ENCODE measurements at places on chromosomes 2 and 18.
A peak's percentile ranks its signal among the peaks of the same experiment; 100 is the strongest.

DNA sequence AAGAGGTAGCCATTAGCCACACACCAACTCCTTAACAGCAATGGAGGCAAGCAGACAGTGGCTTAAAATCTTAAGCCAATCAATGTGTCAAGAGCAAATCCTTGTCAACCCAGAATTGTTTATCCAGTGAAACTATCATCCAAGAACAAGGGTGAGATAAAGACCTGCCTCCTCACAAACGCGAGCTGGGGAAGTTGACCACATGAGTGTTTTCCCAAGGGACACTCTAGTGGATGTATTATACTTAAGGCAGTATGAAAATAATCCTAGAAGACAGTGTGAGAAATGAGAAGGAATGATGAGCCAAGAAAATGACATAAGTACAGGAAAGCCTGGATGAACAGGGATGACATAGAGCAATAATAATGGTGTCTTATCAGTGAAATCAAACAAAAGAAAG lies 209.6 kb downstream of the TWIST2 start:
- no peak for DNase-seq

GRCh38 chr2:33267756-33268155 lies 208.7 kb upstream of the RASGRP3 start:
- DNase-seq: no peak

DNA sequence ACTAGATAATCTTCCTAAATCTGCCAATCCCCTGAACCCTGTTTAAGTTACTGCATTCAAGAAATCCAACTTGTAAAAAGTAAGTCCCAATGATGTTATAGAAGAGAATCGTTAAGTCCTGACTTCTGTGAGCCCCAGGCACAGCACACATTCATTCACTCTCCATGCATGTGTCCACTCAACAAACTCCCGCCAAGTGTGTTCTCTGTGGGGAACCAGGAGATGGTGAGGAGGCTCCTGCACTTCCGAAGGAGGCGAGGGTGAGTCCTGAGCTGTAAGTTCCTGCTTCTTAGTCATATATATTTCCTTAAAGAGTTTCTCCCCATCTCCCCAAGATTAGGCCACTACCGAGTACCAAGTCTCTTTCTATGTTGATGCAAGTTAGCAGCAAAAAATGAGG lies 635.0 kb upstream of the ID2 start:
- no peak for DNase-seq

GRCh38 chr2:99779276-99779675 lies 289.5 kb upstream of the REV1 start:
- no peak for DNase-seq

DNA sequence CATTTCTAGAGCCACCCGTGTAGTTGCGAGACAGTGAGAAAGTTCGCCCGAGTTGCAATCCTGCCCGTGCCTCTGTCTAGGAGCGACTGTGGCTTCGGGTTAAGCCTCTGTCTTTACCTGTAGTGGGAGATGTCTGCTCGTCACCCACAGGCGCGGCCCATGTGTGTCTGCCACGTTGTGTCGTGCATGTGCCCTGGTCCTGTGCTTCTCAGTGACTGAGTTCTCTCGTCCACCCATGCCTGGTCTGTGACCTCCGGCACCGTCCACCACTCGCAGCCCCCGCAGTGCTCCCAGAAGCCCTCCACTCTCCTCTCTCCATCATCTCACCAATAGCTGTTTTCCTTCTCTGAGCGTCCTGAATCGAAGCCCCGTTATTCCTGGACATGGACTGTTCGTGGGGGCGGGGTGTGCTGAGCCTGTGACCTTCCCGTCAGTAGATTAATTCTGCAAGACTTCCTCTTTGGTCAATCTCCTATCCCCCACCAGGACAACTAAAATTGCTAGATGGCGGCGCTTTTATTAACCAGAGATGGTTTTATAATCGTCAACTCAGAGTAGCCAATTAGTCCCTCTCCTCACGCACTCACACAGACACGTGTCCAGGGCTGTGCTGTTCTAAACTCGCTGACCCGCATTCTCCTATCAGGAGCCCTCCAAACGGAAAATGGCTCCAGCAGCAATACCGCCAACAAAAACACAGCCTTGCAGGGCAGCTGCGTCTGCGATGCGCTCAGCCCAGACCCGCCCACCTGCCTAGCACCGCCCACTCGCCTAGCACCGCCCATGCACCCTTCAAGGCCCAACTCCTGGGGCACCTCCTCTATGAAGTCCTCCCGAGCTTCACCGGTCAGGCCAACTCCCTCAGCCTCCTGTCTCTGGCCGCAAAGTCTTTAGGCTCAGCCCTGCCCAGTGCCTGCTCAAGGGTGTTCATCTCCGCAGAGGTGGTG lies 119.4 kb downstream of the TWIST2 start:
- no peak for DNase-seq

DNA sequence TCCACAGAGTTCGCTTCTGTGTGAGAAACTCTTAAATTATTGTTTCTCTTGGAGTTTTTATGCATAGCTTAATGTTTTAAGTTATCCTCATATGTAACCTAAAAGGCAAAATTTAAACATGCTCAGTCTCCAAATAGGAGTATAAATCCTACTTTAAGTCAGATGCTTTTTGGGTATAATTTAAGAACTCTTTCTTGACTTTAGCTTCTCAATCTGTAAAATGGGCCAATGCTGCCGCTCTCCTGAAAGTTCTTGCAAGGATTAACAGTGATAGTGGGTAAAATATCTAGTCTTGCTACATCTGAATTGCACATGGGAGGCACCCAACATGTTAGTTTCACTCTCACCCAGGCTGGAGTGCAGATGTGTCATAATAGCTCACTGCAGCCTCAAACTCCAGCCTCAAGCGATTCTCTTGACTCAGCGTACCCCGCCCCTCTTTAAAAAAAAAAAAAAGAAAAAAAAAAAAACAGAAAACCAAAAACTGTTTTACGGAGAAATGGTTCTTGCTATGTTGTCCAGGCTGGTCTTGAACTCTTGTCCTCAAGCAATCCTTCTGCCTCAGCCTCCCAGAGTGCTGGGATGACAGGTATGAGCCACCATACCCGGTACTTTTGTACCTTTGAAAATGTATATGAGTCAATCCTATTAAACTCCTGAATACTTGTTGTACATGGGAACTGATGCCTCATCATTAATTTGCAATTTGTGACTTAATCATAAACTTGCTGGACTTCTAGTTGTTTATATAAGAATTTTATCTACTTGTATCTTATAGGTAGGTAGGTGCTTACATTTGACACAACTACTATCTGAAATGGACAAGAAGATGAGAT lies 1.8 kb downstream of the FBXO48 start:
- peak; percentile 40 for DNase-seq

DNA sequence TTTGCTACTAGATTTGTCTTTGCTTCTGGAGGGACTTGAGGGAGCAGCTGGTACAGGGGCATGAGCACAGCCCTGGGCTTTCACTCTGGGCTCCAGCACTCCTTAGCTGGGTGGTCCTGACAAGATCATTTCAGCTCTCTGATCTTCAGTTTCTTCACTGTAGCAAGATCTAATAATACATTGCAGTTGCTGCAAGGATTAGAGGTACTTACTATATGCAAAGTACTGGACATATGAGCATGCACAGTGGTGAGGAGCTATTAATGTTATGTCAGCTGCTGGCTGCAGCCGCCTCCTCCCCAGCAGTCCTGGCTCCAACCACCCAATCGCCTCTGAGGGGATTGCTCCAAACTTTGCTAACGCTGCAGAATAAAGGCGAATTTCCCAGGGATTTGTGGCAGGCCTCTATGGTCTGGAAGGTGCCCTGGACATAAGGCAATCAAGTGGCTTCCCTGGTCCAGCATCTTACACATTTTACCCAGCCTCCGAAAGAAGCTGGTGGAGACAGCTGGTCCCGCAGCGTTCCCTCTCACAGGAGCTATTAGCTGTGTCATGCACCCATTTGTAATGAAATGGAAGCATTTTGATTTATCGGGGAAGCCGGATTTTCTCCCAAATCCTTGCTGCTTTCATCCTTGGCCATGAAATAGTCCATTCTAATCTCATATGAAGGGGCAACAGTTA lies 96.7 kb downstream of the RHOB start:
- DNase-seq: no peak

Measured in CD4-positive, alpha-beta memory T cell (primary cell).